ENCODE measurements at places on chromosomes 4 and X.

DNA sequence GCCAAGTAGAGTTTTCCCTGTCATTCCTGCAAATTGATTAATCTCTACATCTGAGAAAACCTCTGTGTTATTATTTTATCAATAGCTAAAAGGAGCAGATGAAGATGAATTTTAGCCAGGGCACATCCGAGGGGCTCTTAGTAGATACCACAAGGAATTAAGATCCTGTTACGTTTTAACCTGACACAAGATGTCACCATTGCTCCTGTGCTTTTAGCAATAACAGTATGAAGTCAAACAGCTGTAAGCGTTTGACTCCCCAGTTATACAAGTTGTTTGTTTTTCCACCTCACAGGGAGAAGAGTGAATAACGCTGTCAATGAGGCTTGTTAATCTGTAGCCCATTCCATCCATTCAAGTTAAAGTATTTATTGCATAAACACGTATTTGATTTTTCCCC, 76.0 kb upstream of the AP1S2 start:
- DNase-seq, result peak; percentile 64

- DNase-seq, result peak; percentile 36
Measured at GRCh38 chrX:127038065-127038464, 218.5 kb downstream of the PRR32 start.

DNA sequence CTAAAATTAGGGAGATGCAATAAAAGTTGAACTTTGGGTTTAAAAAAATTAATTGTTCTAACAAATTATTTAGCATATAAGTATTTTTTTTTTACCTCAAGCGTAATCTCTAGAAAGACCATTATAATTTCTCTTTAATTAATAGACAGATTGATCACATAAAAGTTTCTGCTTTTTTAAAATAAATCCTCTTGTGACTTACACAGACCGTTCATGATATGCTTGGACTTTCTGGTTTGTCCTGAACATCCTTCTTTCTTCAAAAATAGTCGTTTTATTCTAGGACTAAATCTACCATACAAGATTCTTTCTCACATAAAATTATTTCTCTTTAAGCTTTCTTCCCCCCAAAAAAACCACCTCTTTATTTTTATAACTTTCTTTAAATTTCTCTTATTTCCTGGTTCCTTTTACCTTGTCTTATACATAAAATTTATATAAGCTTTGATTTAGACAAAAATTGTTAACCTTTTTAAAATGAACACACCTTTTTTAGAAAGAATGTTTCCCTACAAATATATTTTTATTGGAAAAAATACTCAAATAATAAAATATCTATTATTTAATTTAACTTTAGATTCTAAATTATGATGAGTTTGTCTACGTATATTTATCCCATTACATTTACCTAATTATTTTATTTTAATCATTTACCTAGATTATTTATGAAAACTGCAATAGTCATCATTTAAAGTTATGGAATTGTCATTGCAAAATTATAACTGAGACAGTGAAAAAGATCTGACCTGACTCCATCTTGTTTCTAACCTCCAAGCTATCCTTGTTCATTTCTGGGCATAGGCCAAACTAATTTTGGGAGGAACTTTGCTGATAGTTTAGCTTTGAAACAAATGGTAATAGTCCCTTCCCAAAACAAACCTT, 37.6 kb downstream of the PGRMC2 start:
- DNase-seq, result peak; percentile 65

DNA sequence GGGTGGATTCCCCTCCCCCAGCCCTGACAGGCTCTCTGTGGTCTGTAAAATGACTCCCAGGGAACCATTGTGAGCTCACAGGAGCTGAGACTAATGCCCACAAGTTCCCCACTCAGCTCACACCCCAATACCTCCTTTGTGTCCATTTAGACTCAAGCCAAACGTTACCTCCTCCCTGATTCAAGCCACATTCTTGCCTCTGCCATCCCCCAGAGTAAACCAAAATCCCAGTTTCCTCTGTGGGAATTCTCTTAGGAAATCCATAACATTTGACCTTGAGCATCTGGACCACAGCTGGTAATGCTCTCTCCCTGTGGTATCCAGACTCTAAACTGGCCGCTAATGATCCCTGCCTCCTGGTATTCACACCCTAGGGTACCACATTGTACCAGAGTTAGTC, 26.3 kb upstream of the KDM5C start:
- no peak for DNase-seq

DNA sequence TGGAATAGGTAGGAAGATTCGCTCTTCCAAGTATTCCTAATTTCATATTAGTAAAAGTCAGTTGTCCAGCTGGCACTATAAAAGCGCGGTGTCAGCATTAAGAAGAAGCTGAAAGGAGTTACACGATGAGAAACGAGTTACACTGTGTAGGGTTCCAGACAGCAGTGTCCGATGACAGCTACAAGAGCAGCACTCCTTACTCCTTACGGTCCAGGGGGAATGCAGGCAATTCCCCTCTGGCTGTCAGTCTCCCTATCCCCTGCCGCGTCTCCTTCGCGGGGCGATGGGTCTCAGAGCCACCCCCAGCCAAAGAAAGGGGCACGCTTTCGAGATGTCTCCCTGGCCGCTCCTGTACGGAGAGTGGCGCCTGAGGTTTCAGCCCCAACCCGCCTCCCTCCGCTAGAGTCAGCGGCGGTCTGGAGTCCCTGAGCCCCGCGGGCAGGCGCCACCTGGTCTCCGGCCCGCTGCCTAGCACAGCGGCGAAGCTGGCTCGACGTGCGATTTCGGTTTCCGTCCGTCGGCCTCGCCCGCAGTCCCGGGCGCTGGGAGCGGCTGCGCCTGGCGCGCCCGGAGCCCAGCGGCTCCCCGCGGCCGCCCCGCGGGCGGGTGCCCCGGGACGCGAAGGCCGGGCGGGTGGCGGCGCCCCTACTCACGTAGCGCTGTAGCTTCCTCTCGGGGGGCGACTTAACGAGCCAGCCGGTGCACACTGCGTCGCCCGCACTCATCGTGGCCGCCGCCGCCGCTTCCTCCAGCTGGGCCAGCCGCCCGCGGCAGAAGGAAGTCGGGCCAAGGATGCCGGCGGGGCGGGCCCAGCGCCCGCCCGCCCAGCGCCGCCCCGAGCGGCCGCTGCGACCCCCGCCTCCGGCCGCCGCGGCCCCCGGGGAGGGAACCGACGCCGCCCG, at the start of gene GAB3:
GAB3 (minus strand) TSS at position 777 of the 902 bp plus-strand sequence; CDS start at position 725, 52 bp downstream.
- DNase-seq, result peak; percentile 55

- peak; percentile 1 for DNase-seq
Measured at GRCh38 chr4:27412613-27413012, 552.0 kb downstream of the STIM2 start.

DNA sequence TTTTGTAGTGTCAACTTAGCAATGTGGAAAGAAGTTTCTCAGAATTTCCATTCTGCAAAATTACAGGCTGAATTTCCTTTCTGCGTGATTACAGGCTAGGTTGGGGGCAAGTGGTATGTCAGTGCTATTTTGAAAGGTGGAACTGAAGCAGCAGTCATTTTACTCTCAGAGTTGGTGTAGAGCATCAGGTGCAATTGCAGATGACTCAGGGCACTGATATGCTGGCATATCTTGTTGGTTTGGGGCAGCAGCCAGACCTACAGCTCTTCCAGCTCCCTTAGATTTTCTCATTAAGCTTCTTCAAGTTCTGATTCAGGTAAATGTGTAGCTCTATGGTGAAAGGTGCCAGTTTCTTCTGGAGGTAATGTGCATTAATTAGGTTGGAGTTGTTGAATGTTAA, 930.7 kb upstream of the PCDH10 start:
- DNase-seq, result no peak

- DNase-seq, result no peak
Measured at GRCh38 chrX:115689931-115690330, 129.0 kb downstream of the PLS3 start.

DNA sequence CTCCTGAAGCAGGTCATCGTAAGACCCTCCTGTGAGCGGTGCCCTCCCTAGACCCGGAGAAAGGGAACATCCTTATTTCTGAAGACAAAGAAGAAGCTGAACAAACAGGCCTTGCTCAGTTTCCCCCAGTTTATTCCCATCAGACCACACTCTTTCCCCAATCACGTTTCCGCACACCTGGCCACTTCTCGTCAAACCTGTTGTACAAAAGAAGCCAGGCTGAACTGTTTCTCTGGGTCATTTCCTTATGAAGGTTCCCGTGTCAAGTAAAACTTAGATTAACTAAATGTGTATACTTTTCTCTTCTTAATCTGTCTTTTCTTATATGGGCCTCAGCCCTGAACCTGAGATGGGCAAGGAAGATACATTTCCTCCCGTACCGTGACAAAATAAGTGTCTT, 111.6 kb upstream of the ENPP6 start:
- no peak for DNase-seq

DNA sequence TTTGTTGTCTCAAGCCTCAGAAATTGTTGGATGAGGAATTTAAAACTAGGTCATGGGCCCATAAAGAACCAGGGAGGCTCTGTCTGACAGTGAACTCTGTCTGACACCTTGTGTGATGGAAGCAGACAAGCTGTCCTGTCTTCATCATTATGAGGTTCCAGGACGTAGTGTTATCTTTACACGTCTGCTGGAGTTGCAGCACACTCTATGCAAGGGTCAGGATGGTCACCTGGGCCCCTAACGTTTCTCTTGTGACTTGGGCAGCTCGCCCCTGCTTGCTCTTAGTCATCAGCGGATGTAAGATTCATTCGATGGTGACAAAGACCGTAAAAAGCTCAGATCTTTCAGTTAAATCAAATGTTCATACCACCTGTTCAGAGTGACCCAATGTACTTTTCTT, 92.0 kb upstream of the ADGRG2 start:
- no peak for DNase-seq

- DNase-seq, result peak; percentile 7
Measured at GRCh38 chr4:189302719-189303118, 638.0 kb upstream of the FRG1 start.

DNA sequence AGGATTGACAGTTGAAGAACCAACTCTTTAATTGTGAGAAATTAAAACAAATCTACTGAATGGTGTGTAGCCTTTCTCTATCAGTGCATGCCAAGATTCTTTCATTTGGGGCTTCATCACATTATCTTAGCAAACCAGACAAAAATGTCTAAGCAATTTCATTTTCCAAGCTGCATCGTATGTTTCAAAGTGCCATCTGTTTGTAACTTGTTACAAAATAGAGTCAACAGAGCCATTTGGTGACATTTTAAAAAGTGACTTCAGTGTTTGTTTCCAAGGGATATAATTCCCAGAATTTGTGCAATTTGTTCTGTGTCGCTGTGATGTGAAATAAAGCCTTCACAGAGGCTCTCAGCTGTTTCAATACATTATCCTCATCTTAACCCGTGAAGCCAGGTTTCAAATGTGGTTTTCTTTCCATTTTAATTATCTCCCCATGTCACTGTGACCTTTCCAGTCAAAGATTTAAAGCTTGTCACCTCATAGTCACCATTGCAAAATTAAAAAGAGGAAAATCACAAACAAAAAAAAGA, 46.0 kb upstream of the C1QTNF7 start:
- no peak for DNase-seq

GRCh38 chr4:170009291-170009690, 16.9 kb downstream of the MFAP3L start:
- no peak for DNase-seq

- peak; percentile 69 for DNase-seq
Measured at GRCh38 chrX:55839485-55839884, 121.9 kb downstream of the RRAGB start.

DNA sequence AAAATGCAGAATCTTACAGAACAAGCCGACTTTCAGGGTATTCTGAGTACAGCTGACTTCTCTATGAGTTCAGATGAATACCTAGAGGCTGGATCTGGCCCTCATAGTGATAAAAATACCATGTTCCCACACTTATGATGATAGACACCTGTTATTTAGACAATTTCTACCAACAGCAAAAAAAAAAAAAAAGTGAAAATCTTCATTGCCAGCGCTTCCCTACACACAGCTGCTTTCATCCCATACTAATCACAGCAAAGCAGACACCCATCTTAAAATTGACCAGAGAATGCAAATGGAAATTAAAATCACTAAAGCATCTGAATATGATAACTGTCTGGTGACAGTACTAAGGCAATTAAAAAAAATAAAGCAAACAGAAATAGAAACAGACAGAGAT, 132.1 kb upstream of the ADGRL3 start:
- no peak for DNase-seq

DNA sequence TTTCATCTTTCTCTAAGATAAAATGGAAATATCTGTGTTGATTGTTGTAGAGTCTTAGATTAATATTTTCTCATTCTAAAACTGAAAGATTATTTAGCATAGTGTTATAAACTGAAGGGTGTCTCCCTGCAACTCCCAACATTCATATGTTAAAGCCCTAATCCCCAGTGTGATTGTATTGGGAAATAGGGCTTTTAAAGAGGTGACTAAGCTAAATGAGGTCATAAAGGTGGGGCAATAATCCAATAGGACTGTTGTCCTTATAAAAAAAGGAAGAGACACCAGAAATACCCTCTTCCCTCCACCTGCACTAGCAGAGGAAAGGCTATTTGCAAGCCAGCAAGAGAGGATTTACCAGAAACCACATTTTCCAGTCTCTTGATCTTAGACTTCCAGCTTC, 1626.4 kb downstream of the C4orf33 start:
- peak; percentile 69 for DNase-seq

- no peak for DNase-seq
Measured at GRCh38 chr4:138826322-138826721, 189.3 kb upstream of the NOCT start.

DNA sequence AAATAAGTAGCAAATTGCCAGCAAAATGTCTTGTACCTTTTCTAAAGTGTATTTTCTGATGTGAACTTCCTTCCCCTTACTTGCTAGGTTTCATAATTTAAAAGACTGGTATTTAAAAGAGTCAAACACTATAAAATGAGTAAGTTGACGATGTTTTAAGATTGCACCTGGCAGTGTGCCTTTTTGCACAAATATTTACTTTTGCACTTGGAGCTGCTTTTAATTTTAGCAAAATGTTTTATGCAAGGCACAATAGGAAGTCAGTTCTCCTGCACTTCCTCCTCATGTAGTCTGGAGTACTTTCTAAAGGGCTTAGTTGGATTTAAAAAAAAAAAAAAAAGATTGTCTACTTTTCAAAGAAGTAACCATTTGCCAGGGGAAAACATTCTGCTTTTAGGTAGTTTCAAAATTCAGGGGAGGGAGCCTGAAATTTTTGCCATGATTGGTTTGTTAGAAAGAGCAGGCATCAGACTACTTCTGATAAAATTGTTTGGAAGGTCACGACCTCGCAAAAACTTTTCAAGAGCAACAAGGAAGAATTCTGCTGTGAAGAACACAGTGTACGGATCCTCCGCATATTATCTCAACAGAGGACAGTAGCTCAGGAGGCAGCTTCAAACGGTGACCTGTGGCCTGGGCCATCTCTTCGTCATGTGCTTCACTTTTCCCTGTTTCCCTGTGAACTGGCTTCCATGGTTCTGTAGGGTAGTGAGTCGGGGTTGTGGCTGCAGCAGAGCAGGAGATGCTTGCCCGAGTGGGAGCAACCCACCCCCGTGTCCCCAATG, 66.1 kb downstream of the CDS1 start:
- DNase-seq, result no peak

DNA sequence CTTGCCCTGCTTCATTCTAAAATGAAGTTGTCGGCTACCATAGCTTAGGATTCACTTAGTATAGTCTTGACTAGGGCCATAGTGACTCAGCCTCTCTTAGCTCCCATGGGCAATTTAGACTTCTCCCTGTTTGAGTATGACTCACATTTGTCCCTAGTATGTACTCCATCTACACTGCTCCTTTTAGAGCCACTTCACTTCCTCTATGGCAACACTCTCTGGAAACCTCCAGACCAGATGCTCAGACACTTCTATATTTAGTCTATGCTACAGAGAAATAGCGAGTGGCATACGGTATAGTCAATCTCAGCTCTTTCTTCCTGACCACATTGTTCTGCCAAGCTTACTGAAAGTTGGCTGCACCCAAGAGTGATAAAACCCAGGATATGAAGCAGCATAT, 11.2 kb downstream of the MEPE start:
- DNase-seq, result no peak
